ENCODE measurements at places on chromosomes 16 and 17.
A peak's percentile ranks its signal among the peaks of the same experiment; 100 is the strongest.

GRCh38 chr17:1588821-1589585 lies 26.4 kb upstream of the PITPNA start:
- DNase-seq = no peak

GRCh38 chr17:77382356-77382911 lies 241.7 kb downstream of the SEC14L1 start:
- DNase-seq = peak; percentile 23

DNA sequence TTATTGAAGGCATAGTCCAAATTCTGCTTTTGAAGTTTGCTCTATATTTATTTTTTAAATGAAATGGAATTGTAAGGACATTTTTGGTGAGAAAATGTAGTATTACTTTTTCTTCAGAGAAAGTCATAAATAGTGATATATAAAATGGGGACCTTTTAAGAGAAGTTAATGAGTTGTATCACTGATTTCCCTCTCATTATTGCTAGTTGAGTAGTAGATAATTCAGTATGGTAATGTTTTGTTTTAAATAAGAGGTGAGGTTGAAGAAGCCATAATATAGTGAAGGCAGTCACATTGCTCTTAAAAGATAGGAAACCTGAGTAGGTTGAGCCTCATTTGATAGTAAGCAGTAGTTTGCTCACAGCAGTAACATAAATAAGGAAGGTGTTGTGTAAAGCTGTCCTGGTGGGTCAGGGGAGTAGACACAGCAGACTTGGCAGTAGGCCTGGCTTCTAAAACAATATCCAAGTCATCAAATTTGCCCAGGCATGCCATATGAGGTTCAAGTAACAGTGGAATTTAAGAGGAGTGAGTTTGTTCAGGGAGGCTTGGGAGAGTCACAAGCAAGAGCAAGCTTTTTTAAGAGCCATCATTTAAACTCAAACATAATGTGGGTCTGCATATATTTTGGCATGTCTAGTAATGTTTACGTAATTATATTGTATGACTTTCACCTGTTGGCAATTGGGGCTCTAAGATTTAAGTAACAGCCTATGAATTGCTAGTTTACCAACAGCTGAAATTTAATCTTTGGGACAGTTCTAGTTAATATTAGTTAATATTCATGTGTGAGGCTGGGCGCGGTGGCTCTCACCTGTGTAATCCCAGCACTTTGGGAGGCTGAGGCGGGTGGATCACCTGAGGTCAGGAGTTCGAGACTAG lies 6.5 kb downstream of the NFATC3 start:
- DNase-seq = no peak

- no peak for DNase-seq
Observed at GRCh38 chr16:17474572-17474971, 3.8 kb upstream of the XYLT1 start.

DNA sequence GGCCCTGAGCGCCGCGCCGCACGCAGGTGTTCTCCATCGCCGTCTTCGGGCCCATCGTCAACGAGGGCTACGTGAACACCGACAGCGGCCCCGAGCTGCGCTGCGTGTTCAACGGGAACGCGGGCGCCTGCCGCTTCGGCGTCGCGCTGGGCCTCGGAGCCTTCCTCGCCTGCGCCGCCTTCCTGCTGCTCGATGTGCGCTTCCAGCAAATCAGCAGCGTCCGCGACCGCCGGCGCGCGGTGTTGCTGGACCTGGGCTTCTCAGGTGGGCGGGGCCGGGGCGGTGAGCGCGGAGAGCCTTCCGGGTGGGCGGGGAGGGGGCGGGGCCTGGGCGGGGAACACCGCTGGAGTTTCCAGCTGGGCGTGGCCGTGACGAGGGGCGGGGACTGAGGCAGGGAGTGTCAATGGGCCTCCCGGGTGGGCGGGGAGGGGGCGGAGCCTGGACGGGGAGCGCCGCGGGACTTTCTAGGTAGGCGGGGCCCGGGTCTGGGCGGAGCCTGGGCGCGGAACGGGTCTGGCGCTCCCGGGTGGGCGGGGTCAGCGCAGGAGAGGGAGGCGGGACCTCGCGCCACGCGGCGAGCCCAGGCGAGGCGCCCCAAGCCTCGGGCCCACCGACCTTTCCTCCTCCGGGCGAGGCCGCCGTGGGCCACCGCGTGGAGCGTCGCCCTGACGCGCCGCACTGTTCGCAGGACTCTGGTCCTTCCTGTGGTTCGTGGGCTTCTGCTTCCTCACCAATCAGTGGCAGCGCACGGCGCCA lies 2.4 kb downstream of the SYNGR3 start:
- peak; percentile 98 for DNase-seq

- no peak for DNase-seq
Observed at GRCh38 chr16:86994651-86995171, 322.5 kb downstream of the C16orf95 start.

DNA sequence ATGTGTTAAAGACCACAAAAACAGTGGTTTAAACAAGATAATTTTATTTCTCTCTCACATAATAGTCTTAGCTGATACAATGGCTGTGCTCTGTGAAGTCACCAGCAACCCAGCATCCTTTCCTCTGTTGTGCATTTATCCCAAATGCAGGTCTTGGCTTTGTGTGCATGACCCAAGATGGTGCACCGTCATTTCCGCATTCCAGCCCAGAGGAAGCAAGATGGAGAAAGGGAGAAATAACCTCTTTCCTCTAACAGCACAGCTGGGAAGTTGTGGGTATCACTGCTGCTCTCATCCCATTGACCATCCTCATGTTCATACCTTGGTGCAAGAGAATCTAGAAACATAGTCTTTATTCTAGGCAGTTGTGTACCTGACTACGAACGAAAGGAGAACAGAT lies 21.8 kb downstream of the TMC5 start:
- no peak for DNase-seq

GRCh38 chr16:4306470-4307214 lies 9.2 kb upstream of the GLIS2 start:
- no peak for DNase-seq

DNA sequence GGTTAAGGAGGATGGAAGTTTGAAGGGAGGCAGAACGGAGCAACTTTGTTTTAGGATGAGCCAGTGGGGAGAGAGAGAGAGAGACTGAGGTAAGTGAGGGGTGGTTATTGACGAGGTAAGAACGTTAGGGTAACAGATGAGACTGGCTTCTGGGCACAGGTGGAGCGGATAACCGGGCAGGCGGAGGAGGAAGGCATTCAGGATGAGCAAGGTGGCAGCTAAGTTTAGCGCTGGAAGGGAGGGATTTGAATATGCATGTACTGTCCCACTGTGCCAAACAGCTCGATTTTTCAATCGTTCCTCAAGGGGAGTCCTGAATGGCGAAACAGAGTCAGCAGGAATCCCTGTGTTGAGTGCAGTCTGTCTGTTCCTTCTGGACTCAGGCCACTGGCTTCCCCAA lies 35.8 kb downstream of the CACNG3 start:
- DNase-seq = no peak

GRCh38 chr17:76697702-76698465 lies 12.9 kb downstream of the MXRA7 start:
- no peak for DNase-seq

DNA sequence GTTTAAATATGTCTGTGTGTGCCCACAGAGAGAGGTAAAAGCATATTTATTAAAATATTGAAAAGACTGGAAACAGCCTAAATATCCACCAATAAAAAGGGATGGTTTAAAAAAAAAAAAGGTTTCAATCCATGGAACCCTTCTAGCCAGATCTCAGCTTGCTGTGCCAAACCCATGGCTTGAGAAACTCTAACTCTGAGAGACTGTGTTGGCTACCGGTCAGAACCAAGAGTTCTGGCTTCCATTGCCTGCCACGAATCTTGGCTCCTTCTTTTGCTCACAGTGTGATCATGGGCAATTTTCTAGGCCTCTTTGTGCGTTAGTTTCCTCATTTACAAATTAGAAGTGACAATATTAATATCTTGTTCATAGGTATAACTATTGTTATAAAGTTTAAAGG lies 201.3 kb upstream of the IRX3 start:
- DNase-seq = no peak

DNA sequence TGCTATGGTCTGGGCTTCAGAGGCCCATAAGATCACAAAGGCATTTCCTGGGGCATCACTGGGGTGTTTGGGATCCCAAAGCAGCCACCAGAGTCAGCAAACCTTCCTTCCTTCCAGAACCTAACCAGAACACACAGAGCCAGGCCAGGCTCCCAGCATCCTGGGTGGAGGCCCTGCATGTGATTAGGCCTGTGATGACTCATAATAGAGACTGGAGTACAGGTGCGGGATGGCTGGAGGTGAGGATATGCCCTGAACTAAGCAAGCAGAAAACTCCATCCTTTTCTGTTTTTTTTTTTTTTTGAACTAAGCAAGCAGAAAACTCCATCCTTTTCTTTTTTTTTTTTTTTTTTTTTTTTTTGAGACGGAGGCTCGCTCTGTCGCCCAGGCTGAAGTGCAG lies 17.7 kb upstream of the GFOD2 start:
- no peak for DNase-seq
